ENCODE measurements at places on chromosomes 16 and 17.

DNA sequence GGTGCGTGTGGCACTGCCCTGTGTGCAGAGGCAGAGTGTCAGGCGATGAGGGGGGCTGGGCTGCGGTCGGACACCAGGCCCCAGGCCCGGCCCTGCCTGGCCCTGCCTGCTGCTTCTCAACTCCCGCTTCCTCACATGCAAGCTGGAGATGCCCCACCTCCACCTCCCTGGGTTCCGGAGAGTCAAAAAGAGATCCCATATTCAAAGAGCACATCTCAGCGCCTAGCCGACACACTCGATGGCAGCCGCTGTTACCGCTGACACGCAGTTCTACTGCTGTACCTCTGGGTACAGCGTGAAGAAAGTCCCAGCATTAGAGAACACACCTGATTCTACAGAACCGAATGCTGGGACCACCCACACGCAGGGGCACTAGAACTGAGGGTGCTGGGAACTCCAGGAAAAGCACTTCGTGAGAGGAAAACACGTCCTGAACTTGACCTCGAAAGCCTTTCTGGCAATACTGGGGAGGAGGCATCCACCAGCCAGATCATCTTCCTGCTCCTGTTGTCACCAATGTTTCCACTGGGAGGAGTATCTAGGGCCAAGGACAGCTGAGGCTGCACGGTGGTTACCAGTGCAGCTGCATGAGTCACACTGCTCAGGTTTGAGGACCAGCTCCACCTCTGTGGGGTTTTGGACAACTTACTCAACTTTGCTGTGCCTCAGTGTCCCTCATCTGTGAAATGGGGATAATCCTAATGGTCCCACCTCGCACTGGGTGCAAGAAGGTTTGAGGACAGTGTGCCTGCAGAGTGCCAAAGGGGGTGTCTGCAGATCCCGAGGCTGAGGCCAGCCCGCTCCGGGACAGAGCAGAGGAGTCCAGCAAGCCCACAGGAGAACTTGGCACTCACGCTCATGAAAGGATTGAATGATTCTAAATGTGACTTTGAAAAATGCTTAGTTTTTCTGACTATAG is 100.4 kb upstream of the DNAH17 start:
- no peak for DNase-seq

- no peak for DNase-seq
Measured at GRCh38 chr17:34993031-34993430, 12.7 kb downstream of the LIG3 start.

GRCh38 chr16:66166490-66166889 is 200.0 kb upstream of the CDH5 start:
- no peak for DNase-seq

GRCh38 chr17:75269844-75270217 is 1.2 kb downstream of the MIF4GD start:
- DNase-seq = no peak

DNA sequence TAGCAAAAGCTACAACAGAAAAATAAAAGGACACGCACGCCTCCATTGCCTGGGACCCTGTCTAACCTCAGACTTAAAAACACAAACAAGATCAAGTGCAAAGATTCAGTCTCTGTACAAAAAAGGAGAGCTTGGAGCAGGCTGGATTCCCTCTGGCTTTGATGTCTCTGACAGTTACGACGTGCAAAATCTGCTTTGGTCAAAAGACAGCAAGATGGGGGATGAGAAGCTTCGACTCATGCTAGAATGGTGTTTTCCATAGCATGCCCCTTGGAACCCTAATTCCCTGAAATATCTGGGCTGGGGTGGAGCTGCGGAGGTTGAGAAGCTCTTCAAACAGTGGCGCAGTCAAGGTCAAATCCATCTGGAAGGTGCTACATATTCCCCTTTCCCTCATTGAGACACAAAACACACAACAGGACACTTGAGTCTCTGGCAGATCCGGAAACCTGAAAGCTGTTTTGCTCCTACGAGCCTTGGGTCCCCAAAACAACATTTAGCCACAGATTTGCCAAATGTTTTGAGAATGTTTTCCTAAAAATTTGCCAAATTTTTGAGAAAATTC is 9.1 kb downstream of the MYH11 start:
- no peak for DNase-seq

- DNase-seq = no peak
Measured at GRCh38 chr16:72764015-72764654, 283.8 kb downstream of the ZFHX3 start.

DNA sequence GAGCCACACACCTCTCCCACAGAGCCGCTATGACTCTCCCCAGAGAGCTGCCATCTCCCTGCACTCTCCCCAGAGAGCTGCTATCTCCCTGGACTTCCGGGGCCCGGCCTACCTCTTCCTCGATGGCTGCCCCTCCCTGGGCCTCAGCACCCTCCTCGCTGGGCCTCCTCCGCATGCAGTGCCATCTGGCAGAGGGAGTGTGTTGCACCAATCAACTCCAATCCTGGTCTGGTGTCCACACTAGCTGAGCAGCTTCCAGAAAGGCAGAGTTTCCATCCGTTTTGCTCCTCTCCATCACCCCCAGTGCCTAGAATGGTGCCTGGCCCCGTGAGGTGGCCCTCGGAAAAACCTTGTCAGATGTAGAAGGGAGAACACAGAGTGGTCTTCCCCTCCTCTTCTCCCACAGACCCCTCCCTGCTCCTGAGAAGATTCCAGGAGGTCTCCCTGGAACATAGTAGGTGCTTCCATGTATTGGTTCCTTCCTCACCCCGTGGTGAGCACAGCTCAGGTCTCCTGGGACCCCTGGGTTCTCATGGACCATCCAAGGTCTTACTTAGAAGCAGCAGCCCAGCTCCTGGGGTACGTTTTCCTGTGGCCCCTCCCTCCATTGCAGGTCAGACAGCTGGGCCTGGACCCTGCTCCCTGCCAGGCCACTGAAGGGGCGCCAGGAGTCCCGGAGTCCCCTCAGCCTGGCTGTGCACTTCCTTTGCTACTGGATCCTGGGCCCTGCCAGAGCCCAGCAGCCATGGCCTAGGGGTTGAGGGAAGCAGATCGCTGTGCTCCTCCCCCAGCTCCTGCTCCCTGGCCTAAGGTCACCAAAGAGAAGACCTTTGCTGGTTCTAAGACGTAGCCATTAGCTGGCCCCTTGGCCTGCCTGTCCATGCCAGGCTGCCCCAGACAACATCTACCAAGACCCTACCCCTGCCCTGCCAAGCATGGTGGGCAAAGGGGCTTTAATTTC is 233.8 kb upstream of the GSE1 start:
- no peak for DNase-seq

GRCh38 chr17:67998466-67998865 is 2.2 kb upstream of the C17orf58 start:
- no peak for DNase-seq

GRCh38 chr16:30009990-30010843 is 610 bp downstream of the DOC2A start:
- no peak for DNase-seq

DNA sequence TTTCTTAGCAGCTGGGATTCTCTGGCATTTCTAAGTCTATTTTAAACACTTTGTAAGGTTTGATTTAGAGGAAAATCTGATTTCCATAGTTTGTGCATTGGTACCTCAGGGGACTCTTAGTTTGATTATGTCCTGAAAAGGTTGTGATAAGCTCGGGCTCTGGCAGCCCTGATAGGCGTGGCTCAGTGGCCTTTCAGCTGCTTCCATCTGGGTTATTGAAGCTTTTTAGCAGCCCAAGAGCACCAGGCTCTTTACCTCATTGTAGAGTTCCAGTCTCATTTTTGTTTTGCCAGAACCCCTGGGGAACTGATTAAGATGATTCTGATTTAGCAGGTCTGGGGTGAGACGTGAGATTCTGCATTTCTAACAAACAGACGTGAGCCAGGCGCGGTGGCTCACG is 412.3 kb downstream of the XYLT1 start:
- no peak for DNase-seq

DNA sequence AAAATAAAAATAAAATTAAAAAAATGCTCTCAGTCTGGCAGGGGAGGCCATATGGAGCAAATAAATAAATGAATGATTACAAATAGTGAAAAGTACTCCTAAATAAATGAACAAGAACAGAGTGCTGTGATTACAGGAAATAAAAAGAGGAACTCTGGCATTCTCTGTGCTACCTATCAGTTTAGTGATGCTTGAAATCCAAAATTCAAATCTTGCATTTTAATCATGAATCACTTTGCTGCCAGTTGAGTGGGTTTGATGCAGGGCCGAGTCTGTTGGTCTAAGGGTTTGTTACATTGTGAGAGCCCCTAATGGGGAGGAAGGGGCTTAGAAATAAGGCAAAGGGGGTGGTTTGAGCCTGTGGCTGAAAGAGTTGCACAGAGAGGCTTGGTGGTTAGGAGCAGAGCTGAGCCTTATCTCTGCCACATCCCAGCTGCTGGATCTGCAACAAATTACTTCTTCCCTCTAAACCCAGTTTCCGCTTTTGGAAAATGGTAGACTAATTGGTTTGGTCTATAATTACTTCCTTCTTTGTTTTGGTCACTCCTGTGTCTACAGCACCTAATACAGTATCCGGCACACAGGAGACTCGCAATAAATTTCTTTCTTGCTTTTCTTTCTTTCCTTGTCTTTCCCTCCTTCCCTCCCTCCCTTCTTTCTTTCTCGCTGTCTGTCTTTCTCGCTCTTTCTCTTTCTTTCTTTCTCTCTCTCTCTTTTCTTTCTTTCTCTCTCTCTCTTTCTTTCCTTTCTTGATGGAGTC is 6.3 kb upstream of the ABCC1 start:
- DNase-seq = no peak

DNA sequence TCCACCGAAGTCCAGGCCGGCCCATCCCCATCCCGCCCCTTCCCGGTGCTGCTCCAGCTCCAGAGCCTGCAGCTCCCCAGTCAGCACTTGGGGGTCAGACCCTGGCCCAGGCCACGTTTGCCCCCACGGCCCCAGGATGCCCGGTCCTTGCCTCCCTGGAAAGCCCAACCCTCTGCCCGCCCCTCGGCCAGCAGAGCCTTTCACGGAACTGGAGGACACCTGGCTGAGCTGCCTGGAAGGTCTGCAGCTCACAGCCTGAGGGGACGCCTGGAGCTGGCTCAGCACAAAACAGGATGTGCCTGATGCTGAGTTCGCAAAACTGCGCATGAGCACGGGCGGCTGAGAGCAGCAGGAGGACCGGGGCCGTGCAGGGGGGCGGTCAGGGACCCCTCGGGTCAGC is 29.7 kb upstream of the SSTR5 start:
- no peak for DNase-seq

GRCh38 chr16:35570946-35571345 is 2111.5 kb downstream of the TP53TG3F start:
- DNase-seq = no peak

DNA sequence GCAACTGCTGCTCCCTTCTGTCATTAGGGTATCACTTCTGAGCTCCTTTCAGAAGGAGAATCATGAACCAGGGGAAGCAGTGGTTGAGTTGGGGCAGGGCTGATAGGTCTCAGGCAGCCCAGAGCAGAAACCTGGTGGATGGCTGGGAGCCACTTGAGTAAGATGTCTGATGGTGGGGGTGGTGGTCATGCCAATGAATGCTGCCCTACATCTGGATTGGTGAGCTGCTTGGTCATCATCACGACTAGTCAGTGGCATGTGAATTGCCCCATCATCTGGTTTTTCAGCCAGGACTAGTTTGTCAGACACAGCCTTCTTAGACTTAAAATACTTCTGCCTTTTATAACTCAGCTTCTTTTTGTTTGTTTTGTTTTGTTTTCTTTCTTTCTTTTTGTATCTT is 2.6 kb downstream of the GID4 start:
- DNase-seq = no peak

- no peak for DNase-seq
Measured at GRCh38 chr16:51355875-51356274, 204.8 kb upstream of the SALL1 start.

DNA sequence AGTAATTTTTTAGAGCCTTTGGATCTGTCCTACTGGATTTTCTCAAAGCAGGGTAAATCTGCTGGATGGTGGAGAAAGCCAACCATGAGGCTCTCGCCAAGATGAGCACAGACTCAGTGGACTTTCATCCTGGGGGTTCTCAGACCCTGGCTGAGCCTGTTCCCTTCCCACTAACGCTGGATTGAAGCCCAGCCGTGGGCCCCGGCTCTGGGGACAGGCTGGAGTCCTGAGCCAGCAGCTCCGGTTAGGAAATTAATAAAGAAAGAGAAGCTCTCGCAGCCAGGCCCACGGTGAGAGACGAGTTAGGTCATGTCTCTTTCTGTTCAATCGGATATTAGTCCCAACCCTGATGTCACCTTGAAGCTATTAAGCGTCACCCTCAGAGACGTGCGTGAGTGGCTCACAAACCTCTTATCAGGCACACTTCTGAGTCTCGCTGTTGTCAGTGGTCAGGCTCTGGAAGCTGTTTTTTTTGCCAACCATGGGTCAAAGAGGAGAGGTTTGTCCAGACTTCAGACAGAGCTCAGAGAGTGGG is 27.1 kb downstream of the MEOX1 start:
- no peak for DNase-seq

- no peak for DNase-seq
Measured at GRCh38 chr17:32470405-32471167, 16.2 kb upstream of the CDK5R1 start.

DNA sequence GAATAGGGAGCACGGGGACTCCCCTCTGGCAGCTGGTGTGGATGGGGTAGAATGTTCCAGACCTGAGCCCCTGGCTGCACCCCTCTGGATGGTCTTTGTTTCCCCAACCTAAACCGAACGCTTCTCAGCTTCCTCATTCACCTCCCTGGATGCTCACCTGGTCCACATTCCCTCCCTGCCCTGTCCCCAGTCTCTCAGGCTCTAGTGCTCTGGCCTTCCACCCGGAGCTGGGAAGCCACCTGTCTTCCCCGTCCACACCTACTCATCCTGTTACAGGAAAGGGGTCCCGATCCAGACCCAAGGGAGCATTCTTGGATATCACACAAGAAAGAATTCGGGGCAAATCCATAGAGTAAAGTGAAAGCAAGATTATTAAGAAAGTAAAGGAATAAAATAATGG is 73.5 kb downstream of the CYLD start:
- no peak for DNase-seq

GRCh38 chr16:53341792-53342191 is 92.5 kb upstream of the RBL2 start:
- no peak for DNase-seq

- DNase-seq = no peak
Measured at GRCh38 chr17:7538891-7539545, 9.8 kb upstream of the TNFSF12 start.

DNA sequence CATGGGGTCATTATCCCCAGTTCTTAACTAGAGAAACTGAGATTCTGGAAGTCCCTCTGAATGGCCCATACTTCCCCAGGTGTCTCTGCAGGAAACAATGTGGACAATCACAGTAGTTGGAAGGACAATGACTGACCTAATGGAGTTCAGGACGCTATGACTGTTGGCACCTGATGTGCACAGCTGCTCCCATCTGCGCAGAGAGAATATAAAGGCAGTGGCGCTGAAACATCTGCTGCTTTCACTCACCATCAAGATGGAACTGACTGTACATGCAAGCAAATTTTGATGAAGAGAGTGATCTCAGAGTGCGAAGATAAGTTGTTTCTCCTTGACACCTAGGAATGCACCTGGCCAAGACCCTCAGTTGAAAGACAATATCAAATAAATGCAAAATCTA is 395.7 kb upstream of the ASIC2 start:
- no peak for DNase-seq

- no peak for DNase-seq
Measured at GRCh38 chr17:47902039-47902744, 6.2 kb downstream of the SP2 start.

- DNase-seq = no peak
Measured at GRCh38 chr17:64653985-64654355, 8.1 kb downstream of the SMURF2 start.
